Activated CD4-positive, alpha-beta T cell treated with anti-CD3 and anti-CD28 coated beads, Interleukin-2, amount 10 ng/mL, durations not matched to agents 24 days and 14 days (primary cell): ENCODE measurements at places on chromosomes 6 and 20. TPM values are rescaled to one million over a fixed set of nuclear protein-coding genes. Genes with fewer than 3 reads are reported as not detected.
A peak's percentile ranks its signal among the peaks of the same experiment; 100 is the strongest.

DNA sequence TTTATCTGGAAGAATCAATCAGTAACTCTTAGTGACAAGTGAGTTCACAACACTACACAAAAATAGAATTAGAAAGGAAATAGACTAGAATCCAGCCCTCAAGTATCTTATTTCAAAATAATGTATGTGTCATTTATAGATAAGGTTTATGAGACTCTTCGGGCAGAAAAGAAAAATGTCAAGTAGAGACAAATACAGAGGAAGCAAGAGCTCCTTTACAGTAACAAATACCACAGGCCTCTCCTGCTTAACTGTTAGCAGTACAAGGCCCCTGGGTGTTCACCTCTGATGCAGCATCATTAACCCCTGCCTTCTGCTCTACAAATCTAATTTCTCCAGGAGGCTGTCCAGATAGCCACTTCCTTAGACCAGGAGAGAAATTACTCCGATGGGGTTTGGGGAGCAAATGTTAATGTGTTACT lies 76.7 kb downstream of the UBE3D start:
- no peaks in the 10 kb centered on the region for H3K27me3 ChIP-seq
- H3K4me1 ChIP-seq, result no peaks in the 10 kb centered on the region
- no peaks in the 10 kb centered on the region for H3K36me3 ChIP-seq
- no peak for DNase-seq

GRCh38 chr20:59526242-59527225 lies 77.8 kb upstream of the PHACTR3 start:
- peak; percentile 48 for DNase-seq
- peaks cover 39% of the 10 kb centered on the region for H3K27me3 ChIP-seq
- no peak overlapping the region for H3K27ac ChIP-seq
- H3K4me1 ChIP-seq, result peaks cover 2% of the 10 kb centered on the region
- H3K36me3 ChIP-seq, result no peaks in the 10 kb centered on the region

DNA sequence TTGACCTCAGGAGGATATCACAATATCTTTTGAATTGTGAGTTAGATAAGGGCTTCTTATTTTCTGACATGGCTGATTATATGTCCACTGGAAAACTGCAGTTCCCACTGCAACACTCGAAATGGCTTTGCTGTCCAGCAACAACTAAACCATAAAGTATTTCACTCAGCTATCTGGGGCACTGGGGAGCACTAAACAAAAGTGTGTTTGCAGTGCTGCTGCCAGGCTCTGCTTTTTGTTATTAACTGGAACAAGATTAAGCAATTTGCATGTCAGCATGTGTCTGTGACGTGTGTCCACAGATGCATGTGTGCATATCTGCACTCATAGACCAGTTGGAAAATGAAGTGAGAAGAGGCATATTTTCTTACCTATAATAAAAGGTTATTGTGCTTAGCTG lies 107.8 kb upstream of the CCN2 start:
- H3K4me3 ChIP-seq, result no peak overlapping the region
- H3K27ac ChIP-seq, result no peak overlapping the region
- H3K4me1 ChIP-seq, result no peaks in the 10 kb centered on the region
- H3K36me3 ChIP-seq, result no peaks in the 10 kb centered on the region
- no peak for DNase-seq

- H3K4me1 ChIP-seq, result no peaks in the 10 kb centered on the region
- no peak overlapping the region for H3K4me3 ChIP-seq
- no peak overlapping the region for H3K27ac ChIP-seq
- no peaks in the 10 kb centered on the region for H3K36me3 ChIP-seq
- no peaks in the 10 kb centered on the region for H3K27me3 ChIP-seq
Measured at GRCh38 chr20:6502219-6502618, 265.3 kb upstream of the BMP2 start.

GRCh38 chr6:126701676-126702560 lies 362.0 kb downstream of the CENPW start:
- H3K4me3 ChIP-seq, result no peak overlapping the region
- no peaks in the 10 kb centered on the region for H3K36me3 ChIP-seq
- no peak overlapping the region for H3K27ac ChIP-seq
- no peak for DNase-seq
- H3K27me3 ChIP-seq, result no peaks in the 10 kb centered on the region

DNA sequence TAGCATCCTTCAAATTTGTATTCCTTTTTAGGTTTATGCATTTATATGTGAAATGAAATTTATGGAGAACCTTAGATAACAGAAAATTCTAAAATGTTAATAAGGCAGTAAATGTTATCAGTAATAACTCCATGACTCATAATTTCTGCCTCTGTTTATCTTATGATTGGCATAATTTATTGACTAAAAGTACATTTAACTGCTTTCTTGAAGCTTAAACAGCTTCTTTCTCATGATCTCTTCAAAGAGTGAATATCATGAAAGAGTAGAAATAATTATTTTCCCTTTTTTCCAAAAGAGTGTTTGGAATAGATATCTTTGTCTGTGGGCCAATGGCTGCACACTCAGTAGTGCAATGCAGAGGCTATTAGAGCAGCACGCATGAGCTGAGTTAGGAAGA lies 91.3 kb downstream of the SHLD1 start:
- H3K27me3 ChIP-seq, result peaks cover 2% of the 10 kb centered on the region
- H3K4me3 ChIP-seq, result no peak overlapping the region
- peaks cover 38% of the 10 kb centered on the region for H3K4me1 ChIP-seq
- no peaks in the 10 kb centered on the region for H3K36me3 ChIP-seq
- DNase-seq, result no peak

GRCh38 chr20:49435639-49436038 lies 46.8 kb downstream of the KCNB1 start:
- peaks cover 14% of the 10 kb centered on the region for H3K27me3 ChIP-seq
- H3K36me3 ChIP-seq, result no peaks in the 10 kb centered on the region
- H3K4me3 ChIP-seq, result no peak overlapping the region
- DNase-seq, result no peak
- no peaks in the 10 kb centered on the region for H3K4me1 ChIP-seq

Gene WFDC10B
- not detected in 2 replicates for total RNA-seq

Gene SYNE1
- 10.0 and 14.9 TPM in 2 replicates for total RNA-seq

Gene LRRN4
- not detected in 2 replicates for total RNA-seq

Gene PAX1
- total RNA-seq, result not detected in 2 replicates

Gene PDYN
- not detected in 2 replicates for total RNA-seq

Gene PSMB8
- 342 and 353 TPM in 2 replicates for total RNA-seq

Gene CUTA
- 120 and 124 TPM in 2 replicates for total RNA-seq
